ENCODE measurements at places on chromosomes 13 and 19.

DNA sequence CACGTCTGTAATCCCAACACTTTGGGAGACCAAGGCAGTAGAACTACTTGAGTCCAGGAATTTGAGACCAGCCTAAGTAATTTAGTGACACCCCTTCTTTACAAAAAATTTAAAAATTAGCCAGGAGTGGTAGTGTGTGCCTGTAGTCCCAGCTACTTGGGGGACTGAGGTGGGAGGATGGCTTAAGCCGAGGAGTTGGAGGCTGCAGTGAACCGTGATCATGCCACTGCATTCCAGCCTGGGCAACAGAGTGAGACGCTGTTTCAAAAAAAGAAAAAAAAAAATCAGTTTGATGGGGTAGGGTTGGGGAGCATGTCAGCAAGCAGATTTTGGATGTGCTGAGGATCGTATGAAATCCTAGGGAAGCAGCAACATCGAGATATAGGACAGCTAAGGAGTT lies 4.2 kb downstream of the CEACAM19 start:
- DNase-seq, result no peak

DNA sequence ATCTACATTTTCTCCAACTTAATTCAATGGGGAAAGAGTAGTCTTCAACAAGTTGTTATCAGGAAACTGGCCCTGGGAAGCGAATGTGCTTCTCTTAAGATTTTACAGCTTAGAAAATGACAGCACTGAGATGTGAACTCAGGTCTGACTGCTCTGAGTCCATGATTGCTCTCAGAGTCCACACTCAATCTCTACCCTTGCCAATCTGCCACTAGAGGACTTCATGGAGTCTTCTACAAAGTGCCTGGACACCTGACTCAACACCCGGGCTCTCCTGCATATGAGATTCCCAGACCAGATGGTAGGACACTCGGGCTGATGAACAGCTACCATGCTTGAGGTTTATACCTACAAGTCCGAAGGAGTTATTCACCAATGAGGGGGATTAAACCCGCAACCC lies 74.8 kb downstream of the ABCC4 start:
- DNase-seq, result no peak

DNA sequence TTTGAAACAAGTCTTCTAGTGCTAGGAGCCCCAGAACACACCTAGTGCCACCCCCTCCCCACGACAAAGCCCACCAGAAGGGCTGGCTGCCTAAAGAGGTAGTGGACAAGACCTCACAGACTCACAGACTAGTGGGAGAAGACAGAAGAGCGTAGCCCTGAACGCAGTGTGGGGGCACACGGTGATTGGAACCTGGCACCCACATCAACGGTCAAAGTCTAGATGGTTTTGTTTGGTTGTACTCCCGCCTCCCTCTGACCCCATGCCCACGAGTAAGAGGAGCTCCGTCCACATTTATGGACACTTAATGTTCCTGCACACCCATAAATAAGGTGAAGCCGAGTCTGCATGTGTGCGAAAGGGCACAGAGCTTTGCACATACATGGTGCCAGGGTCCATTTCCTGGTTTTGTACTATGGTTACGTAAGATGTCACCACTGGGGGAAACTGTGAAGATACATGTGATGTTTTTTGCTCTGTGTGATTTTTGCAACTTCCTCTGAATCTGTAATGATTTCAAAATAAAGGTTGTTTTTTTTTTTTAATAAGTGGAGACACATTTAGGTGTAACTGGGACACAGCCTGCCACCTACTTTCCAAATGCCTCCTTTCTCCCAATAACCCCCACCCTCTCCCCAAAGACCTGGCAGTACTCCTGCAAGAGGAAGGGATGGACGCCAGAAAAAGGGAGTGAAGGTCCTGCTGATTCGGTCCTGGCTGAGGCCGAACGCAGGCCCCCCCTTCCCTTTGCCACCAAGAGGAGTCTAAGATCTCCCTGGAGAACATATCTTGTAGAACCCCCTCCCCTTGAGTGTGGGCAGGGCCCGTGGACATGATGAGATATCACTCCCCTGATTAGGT lies 72.8 kb downstream of the GNG7 start:
- no peak for DNase-seq

DNA sequence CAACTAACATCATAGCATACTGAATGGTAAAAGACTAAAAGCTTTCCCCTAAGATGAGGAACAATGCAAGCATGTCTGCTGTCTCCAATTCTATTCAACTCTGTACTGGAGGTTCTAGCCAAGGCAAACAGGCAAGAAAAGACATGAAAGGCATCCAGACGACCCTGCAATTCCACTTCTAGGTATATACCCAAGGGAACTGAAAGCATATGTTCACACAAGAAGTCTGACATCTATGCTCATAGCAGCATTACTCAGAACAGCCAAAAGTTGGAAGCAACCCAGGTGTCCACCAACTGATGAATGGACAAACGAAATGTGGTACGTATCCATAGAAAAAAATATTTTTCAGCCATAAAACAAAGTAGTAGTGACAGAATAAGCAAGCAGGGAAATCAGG lies 39.1 kb downstream of the PEPD start:
- DNase-seq, result no peak

- no peak for DNase-seq
Measured at GRCh38 chr19:11038511-11038910, 50.8 kb upstream of the LDLR start.

DNA sequence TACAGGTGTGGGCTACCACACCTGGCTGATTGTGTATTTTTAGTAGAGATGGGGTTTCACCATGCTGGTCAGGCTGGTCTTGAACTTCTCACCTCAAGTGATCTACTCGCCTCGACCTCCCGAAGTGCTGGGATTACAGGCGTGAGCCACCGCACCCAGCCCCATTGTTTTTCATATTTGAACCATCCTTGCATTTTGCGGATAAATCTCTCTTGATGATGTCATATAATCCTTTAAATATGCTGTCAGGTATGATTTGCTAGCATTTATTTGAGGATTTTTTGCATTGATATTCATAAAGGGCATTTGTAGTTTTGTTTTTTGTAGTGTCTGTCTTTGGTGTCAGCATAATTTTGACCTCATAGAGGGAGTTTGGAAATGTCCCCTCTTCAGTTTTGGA lies 5.7 kb downstream of the ZNF101 start:
- DNase-seq, result no peak

- DNase-seq, result no peak
Measured at GRCh38 chr19:46195104-46195503, 34.4 kb upstream of the IGFL1 start.

GRCh38 chr19:15321739-15322138 lies 10.6 kb downstream of the BRD4 start:
- DNase-seq, result no peak

DNA sequence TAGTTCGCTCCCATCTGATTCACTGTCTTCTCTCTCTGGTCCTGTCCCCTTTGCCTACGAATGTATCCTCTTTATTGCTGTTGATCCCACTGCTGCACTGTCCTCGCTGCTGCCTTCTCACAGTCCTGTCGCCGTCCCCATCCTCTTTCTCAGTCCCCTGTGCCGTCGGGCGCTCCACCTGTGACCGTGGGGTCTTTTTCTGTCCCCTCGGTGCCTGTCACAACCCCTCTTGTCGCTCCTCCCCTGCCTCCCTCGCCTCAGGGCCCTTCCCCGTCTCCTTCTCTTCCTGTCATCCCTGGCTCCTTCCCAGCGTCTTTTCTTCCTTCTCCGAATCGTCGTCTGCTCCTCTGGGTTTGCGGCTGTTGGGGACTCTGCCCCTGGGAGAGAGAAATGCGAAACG lies 32.3 kb downstream of the SYT3 start:
- DNase-seq, result no peak

DNA sequence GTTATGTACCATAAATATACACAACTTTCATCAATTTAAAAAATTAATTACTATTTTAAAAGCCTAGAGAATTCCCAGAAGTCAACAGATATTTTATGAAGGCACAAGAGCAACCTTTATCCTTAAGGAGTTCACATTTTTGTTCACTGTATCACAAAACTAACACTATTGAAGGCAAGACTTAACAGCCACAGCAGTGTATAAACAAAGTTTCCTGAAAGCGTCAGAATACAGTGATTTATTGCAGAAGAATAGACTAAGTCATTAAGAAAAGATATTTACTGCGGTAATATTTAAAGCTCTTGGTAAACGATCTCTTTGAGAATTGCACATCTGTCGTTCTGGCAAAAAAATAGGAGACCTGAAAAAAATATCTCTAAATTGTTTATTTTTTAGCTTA lies 419.3 kb upstream of the NBEA start:
- no peak for DNase-seq

GRCh38 chr13:72763411-72763810 lies 18.3 kb downstream of the DIS3 start:
- no peak for DNase-seq

DNA sequence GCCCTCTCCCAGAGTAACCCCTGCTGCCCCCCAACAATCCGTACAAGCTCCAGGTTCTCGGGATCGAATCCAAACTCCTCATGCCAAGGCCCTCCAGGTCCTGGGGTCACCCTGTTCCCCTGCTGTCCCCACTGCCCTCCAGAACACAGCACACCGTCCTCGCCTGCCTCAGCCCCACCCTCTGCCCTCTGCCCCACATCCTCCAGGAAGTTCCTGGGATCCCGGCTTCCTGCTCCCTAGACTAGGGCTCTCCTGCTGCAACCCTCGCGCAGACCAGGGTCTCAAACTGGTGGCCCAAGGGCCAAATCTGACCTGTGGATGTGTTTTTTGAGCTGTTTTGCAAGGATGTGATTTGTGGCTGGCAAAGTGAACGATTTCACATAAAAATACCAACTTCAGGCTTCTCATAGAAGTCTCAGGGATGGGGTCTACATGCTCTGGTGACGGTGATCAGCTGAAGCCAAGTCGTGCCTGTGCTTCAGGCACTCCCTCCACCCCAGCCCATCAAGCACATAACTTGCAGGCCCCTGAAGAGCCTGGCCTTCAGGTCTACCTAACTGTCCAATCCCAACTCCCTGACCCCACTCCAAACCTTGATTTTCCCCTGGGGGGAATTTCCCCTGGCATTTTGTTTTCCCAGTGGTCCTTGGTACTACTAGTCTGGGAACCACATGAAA lies 1.8 kb downstream of the RABAC1 start:
- DNase-seq, result no peak

DNA sequence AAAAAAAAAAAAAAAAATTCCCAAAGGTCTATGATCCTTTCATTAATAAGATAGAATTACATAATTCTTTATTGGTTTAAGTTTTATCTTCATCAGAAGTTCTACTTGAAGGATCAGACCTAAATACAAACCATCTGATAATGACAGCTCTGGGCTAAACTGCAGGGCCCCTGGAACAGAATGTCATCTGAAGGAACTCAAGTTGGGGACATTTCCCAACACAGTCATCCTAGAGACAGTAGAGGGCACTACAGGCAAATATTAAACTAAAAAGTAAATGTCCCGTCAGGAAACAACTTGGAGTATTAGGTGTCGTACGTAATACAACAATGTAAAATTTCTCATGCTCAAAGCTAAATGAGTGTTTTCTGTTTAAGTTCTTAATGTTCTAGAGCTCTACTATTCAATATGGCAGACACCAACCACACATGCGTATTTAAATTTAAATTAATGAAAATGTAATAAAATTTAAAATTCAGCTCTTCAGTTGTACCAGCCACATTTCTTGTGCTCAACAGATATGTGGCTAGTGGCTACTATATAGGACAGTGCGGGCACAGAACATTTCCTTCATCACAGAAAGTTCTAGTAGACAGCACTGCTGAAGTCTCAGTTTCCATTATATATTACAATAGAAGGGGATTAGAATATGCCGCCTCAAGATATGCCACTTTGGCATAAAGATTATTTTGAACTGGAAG lies 21.8 kb upstream of the NAXD start:
- peak; percentile 52 for DNase-seq

DNA sequence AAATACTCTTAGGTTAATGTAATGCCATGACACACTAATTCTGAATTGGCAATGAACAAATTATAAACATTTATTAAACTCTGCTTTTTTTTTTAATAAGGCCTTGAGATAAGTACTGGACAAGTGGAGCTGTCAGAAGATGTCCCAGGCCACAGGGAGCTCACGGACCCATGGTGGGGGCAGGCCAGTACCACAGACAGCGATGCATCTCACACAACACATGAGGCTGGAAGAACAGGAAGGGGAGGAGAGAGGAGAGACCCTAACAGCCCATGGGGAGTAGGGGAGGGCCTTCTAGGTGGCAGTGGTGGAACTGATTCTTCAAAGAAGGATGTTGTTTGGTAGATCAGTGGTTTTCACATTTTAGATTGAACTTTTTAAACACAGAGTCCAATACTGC lies 128.4 kb downstream of the LHFPL6 start:
- no peak for DNase-seq

- DNase-seq, result no peak
Measured at GRCh38 chr13:59684105-59684504, 479.6 kb downstream of the DIAPH3 start.

- no peak for DNase-seq
Measured at GRCh38 chr19:28351761-28352160, 861.2 kb downstream of the UQCRFS1 start.

GRCh38 chr13:105994340-105994739 lies 541.1 kb downstream of the EFNB2 start:
- no peak for DNase-seq

- DNase-seq, result no peak
Measured at GRCh38 chr19:18514800-18515682, 6.8 kb downstream of the ELL start.

- no peak for DNase-seq
Measured at GRCh38 chr13:94323764-94324758, 155.4 kb downstream of the DCT start.

- no peak for DNase-seq
Measured at GRCh38 chr19:1154731-1155351, 19.2 kb downstream of the SBNO2 start.

DNA sequence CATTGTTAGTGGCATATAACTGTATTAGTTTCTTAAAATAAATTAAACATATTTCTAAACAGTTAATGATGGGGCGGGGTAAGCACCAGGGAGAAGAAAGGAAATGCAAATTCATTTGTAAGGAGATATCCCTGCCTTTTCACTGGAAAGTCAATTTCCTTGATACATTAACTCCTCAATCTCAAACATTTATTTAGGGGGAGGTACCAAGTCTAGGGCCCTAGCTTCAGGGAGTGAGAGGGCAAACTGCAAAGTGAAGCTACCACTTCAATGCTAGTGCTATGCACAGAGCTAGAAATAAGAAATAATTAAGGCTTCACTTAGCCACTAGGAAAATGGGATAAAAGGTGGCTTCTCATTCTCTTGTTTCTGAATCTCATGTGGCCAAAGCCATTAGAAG lies 115.3 kb upstream of the FNDC3A start:
- DNase-seq, result no peak

- DNase-seq, result peak; percentile 49
Measured at GRCh38 chr13:43297967-43298678, 274.7 kb downstream of the DNAJC15 start.

- no peak for DNase-seq
Measured at GRCh38 chr19:7921967-7922835, 2.1 kb downstream of the SNAPC2 start.

DNA sequence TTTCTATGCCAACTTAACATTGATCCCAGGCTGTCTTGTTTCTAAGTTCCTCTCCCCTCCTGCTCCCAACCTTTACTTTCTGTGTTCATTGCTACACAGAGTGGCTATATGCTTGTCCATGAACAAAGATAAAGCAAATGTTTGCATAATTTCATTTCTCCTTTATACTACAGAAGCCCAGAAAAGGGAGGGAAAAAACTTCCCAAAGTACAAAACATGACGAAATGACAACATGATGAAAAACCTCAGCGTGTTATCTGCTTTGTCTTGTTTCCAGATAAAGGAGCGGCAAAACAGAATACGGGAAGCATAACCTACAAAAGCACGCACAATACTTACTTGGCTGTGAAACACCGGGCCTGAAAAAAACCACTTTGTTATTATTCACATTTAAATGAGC lies 336.8 kb downstream of the DNAJC15 start:
- no peak for DNase-seq

Measured in NCI-H1694 treated with DMSO at 0.1 percent for 48 hours (cell line).